ENCODE measurements at places on chromosomes 7 and 10. TPM values are rescaled to one million over a fixed set of nuclear protein-coding genes. Genes with fewer than 3 reads are reported as not detected.

DNA sequence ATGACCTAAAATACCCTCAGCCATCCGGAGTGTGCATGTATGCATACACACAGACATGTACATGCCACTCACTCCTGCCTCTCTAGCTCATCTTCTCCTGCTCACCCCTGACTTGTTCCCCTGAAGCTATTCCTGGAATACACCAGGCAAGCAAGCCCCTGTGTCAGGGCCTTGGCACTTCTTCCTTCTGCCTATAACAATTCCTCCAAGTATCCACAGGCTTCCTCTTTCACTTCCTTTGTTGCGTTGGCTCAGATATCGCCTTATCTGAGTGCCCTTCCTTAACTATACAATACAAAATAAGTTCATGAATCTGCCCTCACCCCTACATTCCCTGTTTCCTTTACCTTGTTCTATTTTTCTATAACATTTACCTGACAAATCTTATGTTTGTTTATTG lies 88.8 kb downstream of the NOD1 start:
- no peak for DNase-seq

GRCh38 chr10:29692121-29692539 lies 57.4 kb upstream of the SVIL start:
- DNase-seq, result no peak

DNA sequence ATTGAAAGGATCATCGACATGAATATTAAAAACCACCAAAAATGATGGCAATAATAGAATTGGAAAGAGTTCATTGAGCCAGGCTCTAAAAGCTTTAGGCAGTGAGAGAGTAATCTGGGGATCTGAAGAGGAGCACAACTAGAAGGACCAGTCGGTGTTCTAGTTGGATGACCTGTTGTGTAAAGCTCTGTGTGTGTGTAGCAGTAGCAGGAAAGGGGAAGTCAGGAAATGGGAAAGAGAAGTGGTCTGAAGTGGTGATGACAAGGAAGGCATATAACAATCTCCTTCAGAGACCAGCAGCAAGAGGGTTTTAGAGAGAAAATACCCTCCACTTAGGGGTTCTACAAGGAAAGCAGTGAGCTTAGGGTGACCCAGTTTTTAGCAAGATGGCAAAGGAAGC lies 539.2 kb downstream of the HTR7 start:
- no peak for DNase-seq

The OR6B1 gene
- not detected for total RNA-seq

The FXYD4 gene
- total RNA-seq, result not detected

The NAPEPLD gene
- total RNA-seq, result 45.9 TPM

The ACHE gene
- total RNA-seq, result 41.4 TPM
